ENCODE measurements at places on chromosomes 4 and X.

- DNase-seq: no peak
These were observed 43.8 kb downstream of the GEMIN8 start for GRCh38 chrX:13985697-13986435.

DNA sequence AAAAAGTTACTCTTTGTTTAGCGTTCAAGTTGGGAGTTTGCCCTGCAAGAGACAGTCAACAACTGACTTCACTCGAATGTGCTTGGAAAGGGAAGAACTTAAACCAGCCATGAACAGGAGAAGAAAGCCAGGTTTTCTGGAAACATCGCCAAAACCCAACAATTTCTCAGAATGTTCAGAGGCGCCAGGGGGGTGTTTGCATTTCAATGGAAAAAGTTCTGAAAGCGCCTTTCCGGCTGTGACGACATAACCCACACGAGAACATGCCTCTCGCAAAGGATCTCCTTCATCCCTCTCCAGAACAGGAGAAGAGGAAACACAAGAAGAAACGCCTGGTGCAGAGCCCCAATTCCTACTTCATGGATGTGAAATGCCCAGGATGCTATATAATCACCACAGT lies 78.1 kb upstream of the ADGRA3 start:
- DNase-seq: no peak

GRCh38 chrX:13581554-13581953 lies 12.2 kb downstream of the EGFL6 start:
- no peak for DNase-seq

GRCh38 chr4:139813881-139814280 lies 148.3 kb downstream of the MGST2 start:
- DNase-seq: no peak

DNA sequence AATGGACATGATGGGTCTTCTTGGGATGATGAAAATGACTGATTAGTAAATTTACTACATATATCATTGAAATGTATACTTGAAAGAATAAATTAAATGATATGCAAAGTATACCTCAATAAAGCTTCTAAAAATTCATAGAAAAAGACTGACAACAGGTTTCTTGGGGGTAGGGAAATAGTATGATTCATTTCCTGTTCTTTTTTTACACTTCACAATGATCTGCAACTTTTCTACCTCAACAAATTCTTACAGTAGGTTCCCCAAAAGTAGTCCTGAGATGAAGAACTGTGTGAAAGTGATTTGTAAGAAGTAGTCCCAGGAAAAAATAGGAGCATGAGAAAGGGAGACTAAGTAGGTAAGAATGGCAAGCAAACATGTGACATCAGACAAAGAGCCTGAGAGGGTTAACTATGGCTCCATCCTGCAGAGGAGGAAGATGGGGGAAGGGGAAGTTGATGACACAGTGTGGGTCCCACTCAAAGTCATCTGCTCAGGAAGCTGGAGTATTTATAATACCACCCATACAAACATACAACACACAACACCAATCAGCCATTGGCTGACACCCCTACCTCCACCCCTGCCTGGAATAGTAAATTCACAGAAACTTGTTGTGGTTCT lies 73.9 kb downstream of the ARHGAP6 start:
- DNase-seq: no peak

DNA sequence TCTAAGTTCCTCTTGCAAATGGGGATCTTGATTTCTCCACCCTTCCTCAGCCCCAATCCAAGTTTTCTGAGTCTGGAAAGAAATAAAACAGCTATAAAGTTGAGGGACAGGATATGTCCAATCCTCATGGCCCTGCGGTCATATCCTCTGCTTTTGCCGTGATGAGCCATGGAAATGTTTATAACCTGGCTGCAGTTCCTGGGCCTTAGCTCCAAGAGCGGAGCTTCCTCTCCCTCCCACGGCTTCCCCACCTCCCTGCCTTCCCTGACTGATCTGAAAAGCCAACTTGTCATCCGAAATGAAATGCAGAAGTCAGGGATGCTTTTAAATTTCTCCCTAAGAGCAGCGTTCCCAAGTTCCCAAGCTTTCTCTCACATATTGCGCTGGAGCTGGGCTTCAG lies 221.5 kb upstream of the SFRP2 start:
- no peak for DNase-seq

DNA sequence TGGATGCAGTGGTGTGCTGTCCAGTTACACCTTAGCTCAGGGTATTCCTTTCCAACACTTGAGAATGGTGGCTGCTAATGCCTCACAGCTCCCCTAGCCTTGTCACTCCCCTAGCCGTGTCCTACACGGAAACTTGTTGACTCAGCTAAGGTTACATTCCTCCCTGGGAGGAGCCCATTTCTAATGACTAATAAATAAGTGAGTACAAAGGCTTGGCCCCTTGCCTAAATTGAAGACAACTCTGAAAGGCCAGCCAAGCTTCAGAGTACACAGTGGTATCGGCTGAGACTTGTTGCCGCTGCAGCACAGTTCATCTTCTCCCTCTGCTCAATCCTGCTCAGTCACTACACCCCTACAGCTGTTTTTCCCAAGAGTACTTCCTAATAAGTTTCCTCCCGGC lies 21.2 kb upstream of the SLC25A31 start:
- DNase-seq: no peak

GRCh38 chr4:55345054-55345453 lies 988 bp upstream of the SRD5A3 start:
- no peak for DNase-seq

DNA sequence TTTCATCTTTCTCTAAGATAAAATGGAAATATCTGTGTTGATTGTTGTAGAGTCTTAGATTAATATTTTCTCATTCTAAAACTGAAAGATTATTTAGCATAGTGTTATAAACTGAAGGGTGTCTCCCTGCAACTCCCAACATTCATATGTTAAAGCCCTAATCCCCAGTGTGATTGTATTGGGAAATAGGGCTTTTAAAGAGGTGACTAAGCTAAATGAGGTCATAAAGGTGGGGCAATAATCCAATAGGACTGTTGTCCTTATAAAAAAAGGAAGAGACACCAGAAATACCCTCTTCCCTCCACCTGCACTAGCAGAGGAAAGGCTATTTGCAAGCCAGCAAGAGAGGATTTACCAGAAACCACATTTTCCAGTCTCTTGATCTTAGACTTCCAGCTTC lies 1626.4 kb downstream of the C4orf33 start:
- no peak for DNase-seq

GRCh38 chrX:63282077-63282476 lies 69.1 kb downstream of the SPIN4 start:
- DNase-seq: no peak

DNA sequence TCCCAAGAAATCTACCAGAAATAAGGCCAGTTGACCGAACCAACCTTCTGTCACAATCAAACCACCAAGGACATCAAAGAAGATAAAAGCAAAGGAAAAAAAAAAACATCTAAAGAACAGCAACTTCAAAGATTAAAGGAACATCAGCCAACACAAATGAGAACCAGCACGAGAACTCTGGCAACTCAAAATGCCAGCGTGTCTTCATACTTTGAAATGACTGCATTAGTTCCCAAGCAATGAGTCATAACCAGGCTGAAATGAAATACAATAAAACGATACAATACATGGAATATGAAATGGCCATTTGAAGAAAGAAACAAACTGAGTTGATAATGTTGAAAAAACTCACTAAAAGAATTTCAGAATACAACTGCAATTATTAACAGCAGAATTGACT lies 611.6 kb upstream of the GRIA3 start:
- no peak for DNase-seq

DNA sequence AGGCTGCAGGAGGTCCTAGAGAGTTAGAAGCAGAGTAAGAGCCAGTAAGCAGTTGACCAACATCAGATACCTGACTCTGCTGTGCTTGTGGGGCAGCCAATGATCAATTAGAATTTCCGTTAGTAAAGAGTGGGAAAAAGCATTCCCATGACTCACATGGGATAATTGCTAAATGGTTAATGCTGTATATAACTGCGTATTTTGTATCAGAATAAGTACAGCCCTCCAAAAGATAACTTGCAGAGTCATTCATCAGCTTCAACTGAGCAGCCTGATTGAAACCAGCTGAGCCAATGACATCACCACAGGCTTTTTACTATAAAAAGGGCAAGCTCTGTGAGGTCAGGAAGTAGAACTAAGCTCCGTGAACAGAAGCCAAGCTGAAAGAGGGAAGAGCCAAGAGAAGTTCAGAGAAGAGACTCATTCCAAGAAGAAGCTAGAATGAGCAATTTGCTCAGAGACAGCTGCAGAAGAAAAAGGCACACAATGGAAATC lies 67.9 kb downstream of the PPP3CA start:
- DNase-seq: no peak

GRCh38 chrX:128975745-128976144 lies 547.5 kb downstream of the SMARCA1 start:
- no peak for DNase-seq
